ENCODE measurements at places on chromosomes 1 and 21. TPM values are rescaled to one million over a fixed set of nuclear protein-coding genes. Genes with fewer than 3 reads are reported as not detected.

CHD5 gene
- total RNA-seq: 17.0 TPM

OSCP1 gene
- total RNA-seq: 16.7 TPM

RASSF5 gene
- total RNA-seq: 22.2 TPM

TRIM63 gene
- not detected for total RNA-seq

MRPL20 gene
- total RNA-seq: 174 TPM

TSACC gene
- total RNA-seq: not detected

PTGER3 gene
- total RNA-seq: 3.6 TPM

OR2L3 gene
- total RNA-seq: not detected

RBM11 gene
- 4.1 TPM for total RNA-seq

MINDY1 gene
- total RNA-seq: 65.4 TPM

CTTNBP2NL gene
- 10.6 TPM for total RNA-seq

LCE6A gene
- total RNA-seq: not detected

SAMSN1 gene
- 1.1 TPM for total RNA-seq

ZNF683 gene
- total RNA-seq: not detected

DCST2 gene
- total RNA-seq: 5.3 TPM

RGS18 gene
- 1.2 TPM for total RNA-seq

COP1 gene
- 60.4 TPM for total RNA-seq

KCNT2 gene
- total RNA-seq: 1.2 TPM

FTCD gene
- total RNA-seq: 1.4 TPM

CLDN17 gene
- not detected for total RNA-seq

S100A16 gene
- total RNA-seq: 78.4 TPM

HLX gene
- total RNA-seq: 8.2 TPM

TLR5 gene
- 14.2 TPM for total RNA-seq

PPCS gene
- total RNA-seq: 71.2 TPM

FAM78B gene
- 3.7 TPM for total RNA-seq

THEM5 gene
- total RNA-seq: not detected

UMODL1 gene
- total RNA-seq: 0.14 TPM

OR2T11 gene
- total RNA-seq: not detected

KRTAP13-3 gene
- total RNA-seq: not detected

PRAMEF10 gene
- not detected for total RNA-seq

CA6 gene
- not detected for total RNA-seq

ZFP69B gene
- total RNA-seq: 2.9 TPM

RHCE gene
- total RNA-seq: 2.4 TPM

NCAM2 gene
- total RNA-seq: 21.9 TPM

SLC6A17 gene
- total RNA-seq: 0.41 TPM

HTR6 gene
- not detected for total RNA-seq

TPTE gene
- 17.2 TPM for total RNA-seq

PLA2G4A gene
- 6.1 TPM for total RNA-seq

EPHX1 gene
- total RNA-seq: 232 TPM

HAO2 gene
- total RNA-seq: not detected

ZYG11A gene
- total RNA-seq: 6.6 TPM

PKLR gene
- total RNA-seq: not detected

IGSF3 gene
- 30.4 TPM for total RNA-seq

TDRD5 gene
- 3.8 TPM for total RNA-seq

UBE2U gene
- not detected for total RNA-seq

DCAF6 gene
- 71.4 TPM for total RNA-seq

ETS2 gene
- 80.2 TPM for total RNA-seq

ORC1 gene
- 3.3 TPM for total RNA-seq

CLCA4 gene
- total RNA-seq: 0.80 TPM

FAM43B gene
- 0.85 TPM for total RNA-seq

PAQR6 gene
- total RNA-seq: 2.8 TPM

PRAMEF25 gene
- total RNA-seq: not detected

TMPRSS15 gene
- total RNA-seq: 0.34 TPM

TTLL10 gene
- 7.3 TPM for total RNA-seq

APCS gene
- total RNA-seq: not detected

PLA2G2F gene
- 0.23 TPM for total RNA-seq

Data from prostate gland (tissue), 2 donors.